Glutamatergic neuron (in vitro differentiated cells): ENCODE measurements at places on chromosomes 16 and 17. TPM values are rescaled to one million over a fixed set of nuclear protein-coding genes. Genes with fewer than 3 reads are reported as not detected.

ENDOV gene
- total RNA-seq: 42.1 TPM

LCMT1 gene
- 67.6 TPM for total RNA-seq

ABCA6 gene
- total RNA-seq: 1.6 TPM

PRR35 gene
- total RNA-seq: not detected

PDPK1 gene
- total RNA-seq: 113 TPM

NACA2 gene
- not detected for total RNA-seq

RHBDF1 gene
- total RNA-seq: 25.2 TPM

CD300A gene
- total RNA-seq: 0.25 TPM

C17orf78 gene
- not detected for total RNA-seq

DNA sequence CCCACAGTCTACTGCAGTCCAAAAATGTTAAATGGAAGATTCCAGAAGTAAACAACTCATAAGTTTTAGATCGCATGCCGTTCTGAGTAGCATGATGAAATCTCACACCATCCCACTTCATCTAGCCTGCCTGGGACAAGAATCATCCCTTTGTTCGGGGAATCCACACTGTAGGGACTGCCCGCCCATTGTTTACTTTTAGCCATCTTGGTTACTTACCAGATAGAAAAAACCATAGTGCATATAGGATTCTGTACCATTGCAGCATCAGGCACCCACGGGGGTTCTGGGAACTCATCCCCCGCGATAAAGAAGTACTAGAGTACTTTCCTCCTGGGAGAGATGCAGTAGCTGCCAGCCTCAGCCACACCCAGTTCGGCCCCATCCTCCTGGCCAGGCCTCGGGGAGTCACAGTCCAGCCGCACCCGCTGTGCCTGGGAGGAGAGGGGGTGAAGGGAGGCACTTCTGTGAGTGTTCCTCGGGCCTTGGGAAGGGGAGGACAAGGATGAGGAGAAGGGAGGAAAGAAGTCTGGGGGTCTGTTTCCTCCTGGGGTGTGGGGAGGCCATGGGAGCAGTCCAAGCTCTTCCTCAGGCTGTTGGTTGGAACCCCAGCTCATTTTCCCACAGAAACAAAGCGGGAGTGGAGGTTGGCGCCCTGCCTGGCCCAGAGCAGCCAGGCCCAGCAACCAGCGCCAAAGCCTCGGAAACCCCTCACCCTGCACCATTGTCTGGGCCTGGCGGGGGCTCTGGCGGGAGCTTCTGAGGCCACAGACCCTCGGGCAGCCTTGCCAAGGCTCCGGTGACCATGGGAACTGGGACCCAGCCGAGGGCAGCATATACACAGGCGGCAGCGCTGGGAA lies 8.9 kb downstream of the TRIM47 start:
- DNase-seq: no peak

DNA sequence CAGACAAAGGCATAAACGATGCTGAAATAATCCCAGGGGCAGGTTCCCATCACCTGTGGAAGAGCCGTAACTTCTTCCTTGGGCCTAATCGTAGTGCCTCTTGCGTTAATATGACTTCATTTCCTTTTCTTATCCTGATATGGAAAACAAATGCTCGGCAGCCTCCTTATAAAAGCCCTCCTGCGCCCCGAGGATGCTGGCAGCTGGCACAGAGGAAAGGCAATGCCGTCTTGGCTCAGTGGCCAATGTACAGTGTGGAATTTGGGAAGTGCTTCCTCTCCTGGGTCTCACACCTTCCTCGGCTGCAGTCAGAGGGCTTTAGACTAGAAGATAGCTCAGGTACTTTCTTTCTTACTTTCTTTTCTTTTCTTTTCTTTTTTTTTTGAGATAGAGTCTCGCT lies 3.4 kb downstream of the SCN4A start:
- DNase-seq: no peak

GRCh38 chr16:79316004-79316458 lies 284.5 kb downstream of the MAF start:
- DNase-seq: no peak

- peak; percentile 41 for DNase-seq
Measured at GRCh38 chr17:2897605-2898004, 101.4 kb downstream of the RAP1GAP2 start.

DNA sequence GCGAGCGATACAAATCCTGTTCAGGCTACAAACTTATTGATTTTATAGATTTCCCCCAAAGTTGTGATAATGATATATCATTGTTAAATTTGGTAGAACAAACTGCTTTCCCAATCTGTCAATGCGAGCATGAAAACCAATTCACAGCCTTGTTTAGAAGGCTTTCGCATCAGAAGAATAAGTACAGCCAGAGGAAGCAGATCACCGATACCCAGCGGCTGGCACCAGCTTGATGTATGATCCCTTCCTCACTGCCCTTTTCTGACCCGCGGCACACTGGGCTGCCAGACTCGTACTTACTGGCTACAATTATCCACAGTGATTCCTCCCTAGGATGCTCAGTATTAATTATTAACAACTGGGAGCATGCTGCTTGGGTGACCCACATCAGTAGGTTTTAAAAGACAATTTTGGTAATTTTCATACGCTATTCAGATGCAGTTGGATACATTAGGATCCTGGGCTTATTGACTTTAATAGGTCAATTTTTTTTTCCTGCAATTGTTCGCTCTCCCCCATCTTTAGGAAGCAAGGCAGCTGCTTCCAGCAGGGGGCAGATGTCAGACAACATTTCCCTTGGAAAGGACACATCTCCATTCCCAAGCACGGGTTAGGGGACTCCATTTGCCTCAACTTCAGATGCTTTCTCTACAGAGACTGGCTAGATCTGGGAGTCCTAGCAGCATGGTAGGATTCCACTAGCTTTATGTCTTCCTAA lies 582.7 kb upstream of the PSMD7 start:
- DNase-seq: peak; percentile 51

DNA sequence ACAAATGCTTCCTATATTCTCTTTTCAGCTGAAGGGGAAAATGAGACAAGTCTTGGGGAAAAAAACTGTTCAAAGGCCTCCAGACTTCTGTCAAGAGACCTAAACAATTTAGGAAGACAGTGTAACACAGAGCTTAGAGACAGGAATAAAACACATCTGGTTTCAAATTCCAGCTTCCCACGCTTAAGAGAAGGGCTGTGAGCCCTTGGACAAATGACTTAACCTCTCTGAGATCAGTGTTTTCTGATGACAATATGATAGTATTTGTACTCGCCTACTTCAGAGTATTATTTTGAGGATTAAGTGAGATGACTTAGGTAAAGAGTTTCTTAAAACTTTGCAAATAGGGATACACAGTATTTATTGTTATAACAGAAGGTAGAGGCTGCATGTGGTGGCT lies 29.5 kb downstream of the SMURF2 start:
- DNase-seq: no peak

DNA sequence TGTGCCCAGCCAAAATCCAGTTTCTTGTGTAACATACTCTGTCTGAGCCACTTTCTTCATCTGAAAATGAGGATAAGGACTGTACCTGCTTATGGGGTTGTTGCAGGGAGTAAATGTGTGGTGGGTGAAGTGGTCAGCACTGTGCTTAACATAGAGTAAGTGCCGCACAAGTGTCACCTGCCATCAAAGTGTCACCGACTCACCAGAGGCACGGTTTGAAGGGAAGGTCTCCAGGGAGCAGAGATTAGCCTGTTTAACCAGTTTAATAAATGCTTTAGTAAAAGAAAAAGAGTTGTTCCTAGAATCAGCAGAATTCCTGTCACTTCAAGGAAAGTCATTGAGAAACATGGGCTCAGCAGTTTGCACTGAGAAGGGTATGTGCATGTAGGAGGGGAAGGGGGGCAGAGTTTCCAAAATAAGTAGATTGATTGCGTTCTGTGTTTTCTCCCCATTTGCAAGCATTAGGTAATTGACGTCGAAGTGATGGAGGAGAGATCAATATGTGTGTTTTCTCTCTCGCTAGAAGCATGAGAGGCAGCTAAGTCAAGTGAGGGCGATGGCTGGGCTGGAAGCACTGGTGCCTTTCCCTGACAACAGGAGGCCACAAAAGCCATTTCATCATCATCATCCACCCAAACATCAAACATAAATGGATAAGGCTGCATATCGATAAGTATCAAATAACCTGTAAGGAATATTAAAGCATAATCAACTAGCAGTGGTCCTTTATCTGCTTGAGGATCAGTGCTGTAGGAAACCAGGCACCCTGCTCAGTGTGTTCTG lies 19.1 kb downstream of the FAM20A start:
- DNase-seq: no peak

DNA sequence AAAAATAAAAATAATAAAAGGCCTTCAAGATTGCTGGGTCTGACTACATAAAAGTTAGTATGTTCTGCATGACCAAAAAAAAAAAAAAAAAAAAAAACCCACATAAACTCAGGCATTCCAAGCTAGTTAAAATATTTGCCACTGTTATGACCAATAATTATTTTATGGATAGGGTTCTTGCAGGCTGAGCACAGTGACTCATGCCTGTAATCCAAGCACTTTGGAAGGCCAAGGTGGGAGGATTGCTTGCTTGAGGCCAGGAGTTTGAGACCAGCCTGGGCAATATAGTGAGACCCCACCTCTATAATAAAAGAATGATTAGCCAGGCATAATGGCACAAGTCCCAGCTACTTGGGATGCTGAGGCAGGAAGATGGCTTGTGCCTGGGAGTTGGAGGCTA lies 8.1 kb downstream of the SCNN1B start:
- DNase-seq: no peak

- no peak for DNase-seq
Measured at GRCh38 chr17:62562656-62563055, 64.8 kb upstream of the MRC2 start.

DNA sequence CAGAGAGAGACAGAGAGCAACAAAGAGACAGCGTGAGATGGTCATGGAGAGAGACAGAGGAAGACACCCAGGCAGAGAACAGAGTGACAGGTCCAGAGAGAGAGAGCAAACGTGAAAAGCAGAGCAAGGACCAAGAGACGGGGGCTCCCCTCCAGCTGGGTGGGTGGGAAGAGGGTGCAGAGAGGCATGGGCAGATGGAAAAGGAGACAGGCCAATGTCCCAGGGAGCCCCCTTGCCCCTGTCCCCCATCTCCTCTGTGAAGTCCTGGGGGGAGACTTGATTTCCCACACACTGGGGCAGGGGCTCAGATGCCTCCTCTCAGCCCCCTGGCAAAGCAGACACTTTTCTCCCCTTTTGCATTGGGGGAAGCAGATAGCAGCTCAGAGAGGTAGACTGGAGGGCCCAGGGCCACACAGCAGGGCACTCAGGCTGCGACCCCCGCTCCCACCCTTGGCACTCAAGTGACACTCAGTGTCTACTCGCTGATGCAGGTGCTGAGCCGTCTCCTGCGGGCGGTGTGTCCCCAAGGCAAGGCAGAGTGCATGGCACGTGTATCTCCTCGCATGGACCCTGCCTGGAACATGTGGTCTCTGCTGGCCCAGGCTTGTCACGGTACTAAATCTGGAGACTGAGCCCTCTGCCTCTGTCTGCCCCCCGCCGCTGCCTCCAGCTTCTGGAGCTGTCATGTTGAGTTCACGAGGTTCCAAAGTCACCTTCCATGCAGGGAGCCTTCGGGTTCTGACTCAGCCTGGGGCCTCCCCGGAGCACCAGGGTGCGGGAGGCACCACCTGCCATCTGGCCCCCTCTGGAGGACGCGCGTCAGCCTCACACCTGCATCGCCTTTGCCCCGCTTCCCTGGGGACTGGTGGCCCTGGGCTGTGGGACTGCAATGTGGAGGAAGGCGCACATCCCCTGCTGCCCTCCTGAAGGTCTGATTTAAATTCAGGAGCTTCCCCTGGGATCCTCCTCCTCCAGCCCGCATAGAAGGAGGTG lies 215.9 kb upstream of the GSE1 start:
- DNase-seq: peak; percentile 55

DNA sequence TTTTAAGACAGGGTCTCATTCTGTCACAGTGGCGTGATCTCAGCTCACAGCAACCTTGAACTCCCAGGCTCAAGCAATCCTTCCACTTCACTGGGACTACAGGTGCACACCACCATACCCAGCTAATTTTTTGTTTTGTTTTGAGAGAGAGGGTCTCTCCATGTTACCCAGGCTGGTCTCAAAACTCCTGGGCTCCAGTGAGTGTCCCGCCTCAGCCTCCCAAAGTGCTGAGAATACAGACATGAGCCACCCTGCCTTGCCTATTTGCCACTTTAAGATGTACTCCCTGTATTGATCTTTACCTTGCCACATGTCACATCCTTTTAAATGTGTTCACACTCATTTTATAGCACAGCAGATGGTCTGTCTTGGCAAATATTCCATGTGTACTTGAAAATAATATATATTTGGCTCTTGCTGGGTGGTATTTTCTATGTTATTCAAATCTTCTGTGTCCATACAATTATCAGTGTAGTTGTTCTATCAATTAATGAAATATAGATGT lies 50.5 kb downstream of the VMP1 start:
- DNase-seq: no peak

DNA sequence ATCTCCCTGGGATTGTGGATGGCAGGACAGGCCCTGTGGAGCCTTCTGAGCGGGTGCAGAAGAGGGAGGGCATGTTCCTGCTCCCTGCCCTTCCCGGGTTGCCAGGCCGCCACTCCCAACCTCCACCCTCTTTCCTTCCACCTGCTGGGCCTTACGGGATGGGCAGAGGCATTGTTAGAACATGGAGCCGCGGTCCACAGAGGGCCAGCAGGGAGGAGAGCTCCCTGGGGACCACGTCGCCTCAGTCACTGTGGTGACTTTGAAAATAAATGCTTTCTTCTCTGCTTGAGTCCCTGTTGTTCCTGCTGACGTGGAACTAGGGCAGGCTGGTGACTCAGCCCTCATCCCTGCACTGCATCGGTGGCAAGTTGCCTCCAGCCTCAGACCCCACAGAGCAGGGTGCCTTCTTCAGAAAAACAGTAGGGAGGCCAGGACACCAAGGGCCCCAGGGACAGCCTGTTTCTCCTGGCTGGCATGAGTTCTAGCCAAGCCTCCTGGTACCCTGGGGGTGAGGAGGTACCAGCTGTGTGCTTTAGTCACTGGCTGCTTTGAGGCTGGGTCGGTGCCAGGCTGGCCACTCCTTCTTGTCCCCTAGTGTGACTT lies 224.9 kb downstream of the SEC14L1 start:
- DNase-seq: no peak

DNA sequence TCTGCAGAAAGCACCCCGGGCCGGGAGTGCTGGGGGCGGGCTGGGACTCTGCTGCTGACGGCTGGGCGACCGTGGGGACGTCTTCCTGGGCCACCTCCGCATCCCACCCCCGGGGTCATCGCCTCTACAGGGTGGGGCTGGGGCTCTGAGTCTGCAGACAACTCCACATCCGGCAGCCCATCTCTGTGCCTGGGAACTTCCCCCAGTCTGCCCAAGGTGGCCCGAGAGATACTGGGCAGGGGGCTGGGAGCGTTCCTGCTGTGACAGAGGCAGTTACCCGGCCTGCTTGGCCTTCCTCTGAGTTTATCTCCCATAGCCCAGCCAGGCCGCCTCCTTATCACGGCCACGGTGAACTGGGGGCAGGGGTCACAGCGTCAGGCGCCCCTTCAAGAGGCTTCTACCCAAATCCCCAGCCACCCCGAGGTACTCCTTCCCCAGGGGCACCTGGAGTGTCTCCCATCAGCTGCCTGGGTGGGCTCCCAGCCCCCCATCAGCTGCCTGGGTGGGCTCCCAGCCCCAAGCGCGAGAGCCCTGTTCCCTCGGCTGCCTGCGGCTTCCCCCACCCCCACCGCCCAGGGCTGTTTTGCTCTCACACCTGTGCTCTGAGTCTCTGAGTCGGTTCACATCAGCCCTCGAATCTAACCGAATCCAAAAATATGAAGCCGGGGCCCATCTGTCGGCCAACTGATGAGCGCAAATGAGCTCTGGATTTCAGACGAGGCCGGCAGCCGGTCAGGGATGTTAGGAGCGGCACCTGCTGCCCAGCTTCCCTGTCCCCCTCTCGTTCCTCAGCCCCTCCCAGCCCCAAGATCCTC lies 15.6 kb upstream of the CBFA2T3 start:
- no peak for DNase-seq

- DNase-seq: no peak
Measured at GRCh38 chr16:48295488-48296281, 48.3 kb upstream of the ABCC11 start.

GRCh38 chr16:52254746-52255145 lies 292.2 kb downstream of the TOX3 start:
- no peak for DNase-seq
